ENCODE measurements at places on chromosomes 11 and 22.

DNA sequence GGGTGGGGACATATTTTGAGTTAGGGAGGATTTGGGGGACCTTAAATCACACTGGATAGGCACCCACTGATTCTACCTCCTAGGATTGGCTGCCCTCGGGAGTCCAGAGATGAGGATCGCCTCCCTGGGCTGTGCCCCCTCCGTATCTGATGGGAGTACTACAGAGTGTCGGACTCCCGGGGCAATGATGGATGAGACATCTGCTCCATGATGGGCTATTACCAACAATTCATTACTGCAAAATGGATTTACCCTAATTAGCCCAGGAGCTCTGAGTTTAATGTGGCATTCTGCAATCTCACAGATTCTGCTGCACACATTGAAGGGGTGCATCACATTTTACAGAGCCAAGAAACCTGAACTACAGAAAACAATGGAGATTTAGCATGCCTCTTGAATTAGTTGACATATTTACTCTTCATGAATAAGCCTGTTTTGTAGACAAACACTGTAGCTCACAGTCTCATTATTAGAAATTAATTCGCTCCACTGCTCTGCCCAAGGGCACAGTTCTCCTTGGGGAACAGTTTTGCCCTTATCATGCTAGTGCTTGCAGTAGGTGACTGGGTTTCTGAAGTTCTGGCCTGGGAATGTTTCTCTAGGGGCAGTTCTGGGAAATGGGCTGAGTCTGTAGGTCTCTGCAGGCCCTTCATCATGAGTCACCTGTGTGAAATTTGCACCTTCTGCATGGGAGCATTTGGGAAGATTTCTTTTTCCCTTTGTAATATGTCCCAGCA is 217.1 kb upstream of the PLET1 start:
- no peak for DNase-seq

DNA sequence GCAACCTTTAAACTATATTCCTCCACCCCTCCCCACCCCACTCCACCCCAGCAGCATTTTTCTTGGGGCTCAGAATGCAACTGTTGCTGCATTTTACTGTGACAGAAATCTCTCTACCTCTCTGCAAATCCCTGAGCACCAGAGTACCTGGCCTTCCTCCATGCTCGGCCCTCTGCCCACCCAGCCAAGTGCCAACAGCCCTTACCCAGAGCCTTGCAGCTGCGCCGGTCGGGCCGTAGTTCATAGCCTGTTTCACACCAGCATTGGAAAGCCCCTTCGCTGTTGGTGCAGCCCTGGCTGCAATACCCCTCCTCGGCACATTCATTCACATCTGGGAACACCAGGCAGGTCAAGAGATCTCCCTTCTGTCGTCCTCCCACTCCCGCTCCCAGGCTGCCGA is 23.4 kb downstream of the LRP4 start:
- DNase-seq, result no peak

GRCh38 chr22:33789690-33790253 is 130.5 kb downstream of the LARGE1 start:
- DNase-seq, result no peak

DNA sequence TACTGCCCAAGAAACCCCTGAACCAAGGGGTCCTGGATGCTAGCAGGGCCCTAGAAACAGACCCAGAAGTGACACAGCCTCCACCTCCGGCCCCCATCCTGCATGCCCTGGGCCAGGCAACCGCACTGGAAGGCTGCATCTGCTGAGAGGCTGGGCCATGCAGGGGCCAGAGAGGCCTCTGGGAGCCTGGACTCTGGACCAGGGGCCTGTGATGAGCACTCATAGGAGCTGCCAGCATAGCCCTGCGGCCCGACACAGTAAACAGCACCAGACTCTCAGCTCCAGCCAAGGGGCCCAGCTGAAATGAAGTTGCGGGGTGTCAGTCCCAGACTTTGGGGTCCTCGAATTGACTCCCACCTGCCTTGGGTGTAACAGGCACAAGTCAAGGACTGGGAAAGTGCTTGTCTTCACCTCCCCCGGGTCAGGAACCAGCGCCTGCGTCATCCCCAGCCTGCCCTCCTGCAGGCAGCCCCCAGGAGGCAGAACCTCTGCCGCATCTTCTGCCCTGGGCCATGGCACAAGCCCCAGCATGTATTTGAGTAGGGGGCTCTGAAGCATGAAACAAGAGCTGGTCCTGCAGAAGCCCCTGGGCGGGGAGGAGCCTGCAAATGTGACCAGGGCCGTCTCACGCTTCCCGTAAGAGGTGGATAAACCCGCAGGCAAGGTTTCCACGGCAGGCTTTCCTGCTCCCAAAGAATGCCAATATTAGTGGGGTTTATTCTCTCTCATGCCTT is 25.2 kb upstream of the CCND1 start:
- DNase-seq, result no peak

- DNase-seq, result no peak
Measured at GRCh38 chr11:1292644-1293618, 16.5 kb downstream of the TOLLIP start.

DNA sequence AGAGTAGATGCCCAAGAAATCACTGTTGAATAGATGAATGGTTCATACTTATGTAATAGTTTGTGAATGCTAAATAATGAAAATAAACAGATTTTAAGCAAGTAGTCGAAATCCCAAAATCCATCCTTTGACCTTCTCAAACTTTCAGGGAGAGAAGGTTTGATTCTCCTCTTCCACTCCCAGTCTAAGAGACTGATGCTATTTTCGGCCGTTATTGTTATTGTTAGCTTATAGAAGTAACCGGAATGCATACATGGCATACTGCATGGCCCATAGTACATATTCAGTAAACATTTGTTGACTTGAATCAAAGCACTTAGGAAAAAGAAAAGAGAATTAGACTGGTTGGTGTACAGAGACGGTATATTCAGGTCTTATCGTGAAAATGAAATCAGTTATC is 76.6 kb downstream of the NAV2 start:
- DNase-seq, result no peak

- DNase-seq, result no peak
Measured at GRCh38 chr22:24076091-24076867, 65.2 kb downstream of the CABIN1 start.

- DNase-seq, result no peak
Measured at GRCh38 chr22:29275819-29276565, 7.9 kb downstream of the EWSR1 start.

GRCh38 chr11:65298655-65299179 is 15.9 kb upstream of the CDC42EP2 start:
- no peak for DNase-seq

GRCh38 chr11:120973501-120973900 is 50.4 kb upstream of the TBCEL start:
- no peak for DNase-seq

GRCh38 chr11:24407733-24408132 is 89.1 kb upstream of the LUZP2 start:
- no peak for DNase-seq

DNA sequence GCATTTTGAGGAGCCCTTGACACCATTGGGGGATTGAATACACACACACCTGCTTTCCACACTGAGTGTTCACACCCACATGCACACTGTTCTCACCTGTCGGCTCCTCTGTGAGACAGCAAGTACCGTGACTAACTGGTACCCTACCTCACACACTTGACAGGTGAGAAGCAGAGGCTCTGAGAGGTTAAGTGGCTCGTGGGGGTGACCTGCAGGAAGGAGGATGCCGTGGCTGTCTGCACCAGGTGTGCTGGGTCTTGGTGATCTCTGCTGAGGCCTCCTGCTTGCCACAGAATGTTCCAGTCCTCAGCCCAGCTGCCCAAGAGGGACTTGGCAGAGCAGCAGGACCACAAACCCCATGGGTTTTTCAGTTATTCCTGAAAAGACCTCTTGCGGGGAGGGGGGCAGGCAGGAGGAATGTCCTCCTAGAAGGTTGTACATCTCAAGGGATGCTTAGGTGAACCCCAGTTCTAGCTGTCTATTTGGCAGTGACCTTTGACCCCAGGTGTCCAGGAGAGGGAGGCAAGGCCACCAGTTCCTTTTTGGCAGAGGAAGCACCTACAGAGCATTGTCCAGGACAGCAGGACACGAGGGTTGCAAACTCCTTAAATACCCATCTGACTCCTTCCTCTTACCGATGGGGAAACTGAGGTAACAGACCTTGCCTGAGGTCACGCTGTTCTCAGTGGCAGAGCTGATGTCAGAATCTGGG is 66.0 kb downstream of the SHISAL1 start:
- no peak for DNase-seq

DNA sequence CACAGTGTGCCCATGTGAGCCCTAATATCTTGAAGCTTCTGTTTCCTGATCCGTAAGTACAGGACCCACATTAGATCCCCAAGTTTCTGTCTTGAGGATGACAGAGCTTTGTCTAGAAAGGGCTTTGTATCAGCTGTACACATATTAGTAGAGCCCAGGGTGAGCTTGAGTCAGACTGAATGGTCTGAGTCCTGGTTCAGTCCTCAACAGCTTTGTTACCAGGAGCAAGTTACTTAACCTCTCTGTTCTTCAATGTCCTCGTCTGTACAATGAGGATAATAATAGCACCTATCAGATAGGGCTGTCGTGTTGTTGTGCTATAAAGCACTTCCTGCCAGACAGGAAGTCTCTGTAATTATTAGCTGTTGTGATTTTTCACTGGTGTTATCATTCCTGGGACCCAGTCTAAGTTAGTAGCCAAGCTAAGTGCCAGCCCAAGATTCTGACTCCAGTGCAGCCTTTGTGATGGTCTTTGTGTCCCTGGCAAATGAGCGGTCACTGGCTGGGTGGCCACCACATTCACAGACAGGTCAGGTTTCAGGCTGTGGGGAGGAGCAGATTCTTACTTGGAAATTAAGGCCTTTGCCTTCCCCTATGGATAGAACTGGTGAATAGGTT is 6.8 kb downstream of the TOM1 start:
- no peak for DNase-seq

DNA sequence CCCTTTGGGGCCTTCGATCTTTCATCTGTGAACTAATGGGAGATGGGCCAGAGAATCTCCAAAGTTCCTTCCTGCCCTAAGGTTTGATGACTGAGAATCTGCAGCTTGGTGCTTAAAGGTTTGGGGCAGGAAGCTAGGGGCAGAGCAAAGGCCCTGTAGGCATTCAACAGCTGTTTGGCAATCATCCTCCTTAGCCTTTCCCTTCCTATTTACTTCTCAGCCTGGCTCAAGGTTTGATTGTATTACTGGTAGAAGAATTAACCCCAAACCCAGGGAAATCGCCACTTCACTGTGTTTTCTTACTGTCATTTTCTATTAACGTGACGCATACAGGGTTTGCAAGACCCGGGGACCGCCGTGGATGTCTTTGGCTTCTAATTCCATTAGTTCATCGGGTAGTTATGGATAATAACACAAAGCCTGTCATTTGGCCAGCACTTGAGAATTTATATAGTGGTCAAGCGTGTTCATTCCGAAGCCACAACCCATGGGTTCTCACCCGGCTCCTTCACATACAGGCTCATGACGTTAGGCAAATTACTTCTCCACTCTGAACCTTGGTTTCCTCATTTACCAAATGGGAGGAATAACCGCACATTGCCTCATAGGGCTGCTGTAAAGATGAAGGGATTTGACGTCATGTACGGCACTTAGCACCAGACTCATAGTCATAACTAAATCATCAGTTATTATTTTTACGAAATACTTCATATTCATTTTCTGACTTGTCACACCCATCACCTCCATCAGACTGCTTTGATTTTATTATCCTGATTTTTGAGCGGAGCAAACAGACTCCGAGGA is 158.1 kb downstream of the FBXO7 start:
- DNase-seq, result no peak

- DNase-seq, result no peak
Measured at GRCh38 chr11:131422496-131422895, 52.1 kb downstream of the NTM start.

DNA sequence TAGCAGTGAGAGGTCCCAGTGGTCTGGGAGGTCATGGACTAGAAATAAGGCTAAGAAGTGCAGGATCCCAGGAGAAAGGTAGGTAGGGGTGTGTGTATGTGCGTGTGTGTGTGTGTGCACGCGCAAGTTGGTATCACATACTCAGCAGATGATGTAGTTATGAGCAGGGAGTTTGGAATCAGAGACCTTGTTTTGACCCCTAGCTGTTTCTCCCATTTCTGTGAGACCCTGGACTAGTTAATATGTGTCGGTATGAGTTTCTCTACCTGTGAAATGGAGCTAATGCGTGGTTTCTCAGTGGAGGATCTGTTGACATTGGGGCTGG is 1.3 kb downstream of the SERPING1 start:
- no peak for DNase-seq

DNA sequence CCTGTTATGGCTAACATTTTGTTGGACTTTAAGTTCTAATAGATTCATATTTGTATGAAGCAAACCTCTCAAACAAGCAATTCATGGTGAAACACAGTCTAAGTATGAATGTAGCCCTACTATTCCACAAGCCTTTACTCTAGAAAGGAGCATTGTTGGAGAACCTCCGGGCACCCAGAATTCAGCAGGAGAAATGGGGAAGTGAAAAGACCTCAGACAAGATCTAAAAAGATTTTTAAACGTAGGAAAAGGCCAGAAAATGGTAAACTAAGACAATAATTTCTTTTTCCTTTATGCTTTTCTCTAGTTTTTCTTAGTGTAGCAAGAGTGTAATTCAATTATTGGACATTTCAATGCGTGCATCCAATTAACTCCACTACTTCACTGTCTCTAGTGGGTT is 426.4 kb downstream of the INSC start:
- DNase-seq, result no peak

GRCh38 chr11:111974446-111974845 is 37.3 kb downstream of the DIXDC1 start:
- DNase-seq, result no peak

- no peak for DNase-seq
Measured at GRCh38 chr11:91066456-91067047, 843.7 kb upstream of the CHORDC1 start.

DNA sequence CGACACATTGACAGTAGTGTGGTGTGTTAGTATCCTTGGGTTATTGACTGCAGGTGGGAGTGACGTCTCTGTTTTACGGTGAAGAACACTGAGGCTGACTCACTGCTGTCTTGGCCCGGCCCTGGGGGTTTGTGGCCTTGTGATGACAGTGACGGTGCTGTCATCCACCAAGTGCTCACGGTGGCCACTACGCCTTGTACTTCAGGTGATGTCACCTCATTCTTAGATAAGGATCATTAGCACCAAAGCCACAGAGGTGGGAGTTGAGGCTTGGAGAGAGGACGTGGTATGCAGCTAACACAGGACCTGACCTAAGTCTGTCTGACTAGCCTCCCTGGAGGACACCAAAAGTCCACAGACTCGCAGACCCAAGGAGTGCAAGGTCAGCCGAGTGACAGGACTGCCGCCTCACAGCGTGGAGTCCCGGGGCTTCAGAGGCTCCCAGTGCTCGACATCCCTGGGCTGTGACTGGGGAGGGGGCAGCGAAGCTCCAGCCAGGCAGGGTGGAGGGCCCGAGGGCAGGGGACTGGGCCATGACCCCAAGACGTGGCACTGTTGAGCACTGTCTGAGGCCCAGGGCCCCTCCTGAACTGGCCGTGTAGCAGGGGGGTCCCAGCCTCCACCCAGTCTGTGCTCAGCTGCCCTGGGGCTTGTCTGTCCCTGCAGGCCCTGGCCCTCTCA is 56.5 kb downstream of the NAT10 start:
- DNase-seq, result no peak

Data from cerebellar nuclear complex (tissue), 1 donor.